ENCODE measurements at places on chromosomes 3 and 15.

GRCh38 chr3:122858373-122858772 is 63.5 kb downstream of the SLC49A4 start:
- DNase-seq = no peak

GRCh38 chr3:61110576-61110975 is 140.7 kb downstream of the FHIT start:
- DNase-seq = peak; percentile 4

DNA sequence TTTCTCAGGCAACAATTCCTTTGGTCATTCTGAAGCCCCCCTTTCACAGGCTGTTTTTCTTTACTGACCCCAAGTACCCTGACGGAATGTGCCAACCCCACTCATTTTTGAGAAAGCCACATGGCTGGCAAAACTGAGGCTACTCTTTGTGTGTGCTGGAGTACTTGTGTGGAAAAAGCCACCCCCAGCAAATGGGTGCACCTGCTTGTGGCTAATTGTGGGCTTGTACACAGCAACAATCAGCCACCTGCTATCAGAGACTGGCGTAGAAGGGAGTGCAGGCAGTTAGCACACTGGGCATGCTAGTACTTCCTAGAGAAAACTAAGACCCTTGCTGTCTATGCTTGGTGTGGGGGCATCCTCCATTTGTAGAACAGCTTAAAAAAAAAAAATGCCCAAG is 110.1 kb upstream of the LMOD3 start:
- no peak for DNase-seq

DNA sequence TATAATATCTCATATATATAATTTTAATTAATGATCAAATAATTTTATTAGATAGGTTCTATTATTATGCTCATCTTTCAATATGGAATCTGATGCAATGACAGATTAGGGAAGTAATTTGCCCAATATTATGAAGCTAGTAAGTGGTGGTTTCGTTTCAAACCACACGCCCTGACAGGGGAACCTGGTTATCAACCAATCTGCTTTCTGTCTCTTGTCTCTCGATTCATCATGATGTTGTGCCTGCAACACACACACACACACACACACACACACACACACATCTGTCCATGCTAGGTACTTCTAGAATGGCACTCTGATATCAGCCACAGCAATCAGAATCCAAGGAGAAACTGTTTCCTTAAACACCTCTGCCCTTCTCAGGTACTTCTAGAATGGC is 128.4 kb downstream of the ZBBX start:
- no peak for DNase-seq

- no peak for DNase-seq
These were observed 95.8 kb upstream of the SLC25A36 start for GRCh38 chr3:140845882-140846281.

DNA sequence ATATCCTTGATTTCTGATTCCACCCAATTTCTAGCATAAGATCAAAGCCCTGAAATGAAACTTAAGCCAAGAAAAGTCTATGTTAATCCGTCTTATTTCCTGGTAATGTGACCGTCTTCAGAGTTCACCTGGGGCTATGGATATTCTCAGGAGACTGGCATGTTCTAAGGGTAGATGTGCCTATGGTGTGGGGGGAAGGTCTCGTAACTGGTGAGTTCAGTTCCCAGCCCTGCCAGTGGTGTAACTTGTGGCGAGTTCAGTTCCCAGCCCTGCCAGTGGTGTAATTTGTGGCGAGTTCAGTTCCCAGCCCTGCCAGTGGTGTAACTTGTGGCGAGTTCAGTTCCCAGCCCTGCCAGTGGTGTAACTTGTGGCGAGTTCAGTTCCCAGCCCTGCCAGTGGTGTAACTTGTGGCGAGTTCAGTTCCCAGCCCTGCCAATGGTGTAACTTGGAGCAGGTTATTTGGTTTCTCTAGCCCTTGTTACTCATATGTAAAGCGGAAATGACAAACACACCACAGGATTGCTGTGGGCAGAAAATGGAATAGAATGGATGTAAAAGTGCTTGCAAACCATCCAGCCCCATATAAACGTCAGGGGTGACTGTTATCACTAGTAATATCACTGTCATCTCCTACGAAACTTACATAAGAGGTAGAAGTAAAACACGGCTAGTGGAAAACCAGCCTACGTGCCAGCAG is 30.4 kb downstream of the SLC51A start:
- no peak for DNase-seq

- DNase-seq = no peak
These were observed 55.4 kb downstream of the ABHD2 start for GRCh38 chr15:89143503-89144162.

DNA sequence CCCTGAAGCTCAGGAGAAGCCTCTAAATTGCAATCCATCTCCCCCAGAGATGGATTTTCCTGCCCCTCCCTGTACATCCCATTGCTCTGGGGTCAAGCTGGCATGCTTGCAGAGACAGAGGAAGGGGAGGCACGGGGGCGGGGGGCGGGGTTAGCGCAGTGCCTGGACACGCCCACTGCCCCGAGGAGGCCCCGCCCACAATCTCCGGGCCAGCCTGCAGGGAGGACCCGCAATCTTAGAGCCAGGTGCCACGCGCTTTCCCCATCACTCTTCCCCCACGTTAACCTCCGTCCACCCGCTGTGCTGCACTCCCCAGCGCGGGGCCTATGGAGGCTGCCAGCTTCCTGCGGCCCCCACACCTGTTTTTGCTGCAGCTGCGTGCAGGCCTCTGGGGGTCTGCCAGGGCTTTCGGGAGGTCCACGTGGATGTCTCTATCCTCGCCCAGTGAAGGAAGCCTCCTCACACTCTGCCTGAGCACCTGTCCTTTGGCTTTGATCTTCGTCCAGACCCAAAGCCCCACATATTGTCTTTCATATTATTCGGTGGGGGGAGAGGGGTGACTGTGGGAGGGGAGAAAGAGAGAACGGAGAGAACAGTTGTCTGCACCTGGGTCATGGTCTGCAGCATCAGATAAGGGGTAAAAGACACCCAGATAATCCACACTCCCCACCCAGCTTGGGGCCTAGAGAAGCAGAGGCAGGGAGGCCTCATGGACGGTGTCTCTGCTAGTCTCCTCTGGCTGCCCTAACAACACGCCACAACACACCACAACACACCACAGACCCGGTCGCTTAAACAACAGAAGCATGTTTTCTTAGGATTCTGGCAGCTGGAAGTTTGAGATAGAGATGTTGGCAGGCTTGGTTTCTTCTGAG is 118.0 kb upstream of the MEF2A start:
- no peak for DNase-seq

DNA sequence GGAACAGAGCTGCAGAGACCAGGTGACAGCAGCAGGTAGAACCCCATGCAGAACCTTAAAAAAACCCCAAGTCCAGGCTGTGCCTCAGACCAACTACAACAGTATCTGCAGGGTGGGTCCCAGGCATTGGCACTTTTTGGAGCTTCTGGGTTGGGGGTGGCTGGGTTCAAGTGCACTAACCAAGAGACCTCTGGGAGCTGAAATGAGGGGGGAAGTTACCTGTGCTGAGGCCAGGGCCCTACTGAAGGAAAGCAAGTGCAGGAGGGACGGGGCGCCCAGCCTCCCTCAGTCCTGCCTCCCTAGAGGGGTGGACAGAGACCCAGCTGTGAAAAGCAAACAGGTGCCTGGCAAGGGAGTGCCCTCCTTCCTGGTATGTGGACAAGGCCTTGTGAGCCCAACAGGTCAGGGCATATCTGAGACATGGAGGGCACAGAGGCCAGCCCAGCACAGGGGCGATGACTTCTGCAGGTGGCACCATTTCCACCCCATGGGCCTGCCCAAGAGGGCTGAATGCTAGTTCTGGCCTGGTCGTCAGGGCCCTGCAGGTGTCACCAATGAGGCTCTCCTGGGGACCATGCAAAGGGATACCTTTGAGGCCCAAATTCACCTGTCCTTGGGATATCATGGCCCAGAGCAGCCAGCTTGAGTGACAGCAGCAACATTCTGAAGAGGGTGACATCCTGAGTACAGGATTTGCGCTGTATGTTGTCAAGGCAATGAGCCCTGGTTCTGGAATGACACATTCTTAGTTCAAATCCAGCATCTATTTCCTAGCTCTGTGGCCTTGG is 18.7 kb downstream of the CTSH start:
- no peak for DNase-seq

- no peak for DNase-seq
These were observed 224.7 kb upstream of the POU1F1 start for GRCh38 chr3:87501076-87501475.

GRCh38 chr3:58704745-58705144 is 38.2 kb upstream of the FAM3D start:
- no peak for DNase-seq

GRCh38 chr3:138188013-138188730 is 1.1 kb downstream of the ARMC8 start:
- peak; percentile 16 for DNase-seq

DNA sequence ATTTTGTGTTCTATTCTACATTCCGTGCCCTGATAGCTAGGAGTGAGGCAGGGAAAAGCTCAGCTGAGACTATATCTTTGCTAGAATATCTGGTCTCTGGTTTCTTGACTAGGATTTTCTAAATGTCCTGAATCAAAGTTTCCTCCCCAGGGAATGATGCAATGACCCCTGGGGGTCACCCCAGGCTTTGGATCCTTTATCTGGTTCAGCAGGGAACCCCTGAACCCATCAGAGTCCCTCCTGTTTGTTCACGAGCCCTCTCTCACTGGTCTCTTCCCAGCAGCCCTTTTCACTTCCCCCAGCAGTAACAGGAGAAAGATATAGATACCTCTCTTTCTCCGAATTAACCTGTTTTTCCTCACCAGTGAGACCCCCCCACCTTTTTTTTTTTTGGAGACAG is 14.3 kb downstream of the TM2D3 start:
- DNase-seq = no peak

- DNase-seq = no peak
These were observed 273.1 kb downstream of the FOXP1 start for GRCh38 chr3:71310359-71310979.

GRCh38 chr3:35780800-35781199 is 141.5 kb downstream of the ARPP21 start:
- no peak for DNase-seq

- DNase-seq = no peak
These were observed 143.4 kb downstream of the PDCD6IP start for GRCh38 chr3:33941804-33942203.

DNA sequence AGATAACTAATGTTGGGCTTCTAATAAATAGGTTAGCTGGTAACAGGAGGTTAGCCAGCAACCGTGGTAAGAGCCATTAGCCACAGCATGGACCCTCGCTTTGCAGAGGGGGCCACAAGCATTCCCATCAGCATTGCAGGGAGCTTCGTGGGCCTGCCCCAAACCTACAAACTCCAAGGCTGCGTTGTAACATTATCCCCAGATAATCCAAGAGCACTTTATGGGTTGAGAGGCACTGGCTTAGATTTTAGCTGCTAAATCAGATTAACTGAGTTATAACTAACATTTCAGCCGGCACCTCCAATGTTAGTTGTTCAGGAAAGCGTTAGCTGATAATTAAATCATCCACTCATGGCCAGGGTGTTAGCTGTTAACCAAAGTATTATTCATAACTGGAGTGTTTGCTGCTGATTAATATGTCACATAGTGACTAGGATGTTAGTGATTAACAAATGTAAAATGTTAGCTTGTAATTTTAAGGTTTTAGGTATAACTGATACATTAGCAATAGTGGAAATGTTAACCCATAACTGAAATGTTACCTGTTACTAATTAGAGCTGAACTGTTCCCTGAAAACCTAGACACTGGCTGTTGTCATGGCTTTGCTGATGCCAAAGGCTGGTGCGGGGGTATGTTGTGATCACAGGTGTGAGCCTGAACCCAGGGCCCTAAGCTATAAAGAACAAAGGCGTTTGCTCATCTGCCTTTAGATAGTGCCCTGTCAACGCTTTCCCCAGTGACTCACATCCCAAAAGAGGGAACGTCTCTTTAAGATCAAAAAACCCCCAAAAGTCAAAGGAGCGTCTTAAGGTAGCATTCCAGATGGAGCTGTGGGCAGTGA is 56.2 kb downstream of the SLC6A6 start:
- DNase-seq = no peak

- DNase-seq = no peak
These were observed 145.6 kb upstream of the GMNC start for GRCh38 chr3:191008074-191008473.

DNA sequence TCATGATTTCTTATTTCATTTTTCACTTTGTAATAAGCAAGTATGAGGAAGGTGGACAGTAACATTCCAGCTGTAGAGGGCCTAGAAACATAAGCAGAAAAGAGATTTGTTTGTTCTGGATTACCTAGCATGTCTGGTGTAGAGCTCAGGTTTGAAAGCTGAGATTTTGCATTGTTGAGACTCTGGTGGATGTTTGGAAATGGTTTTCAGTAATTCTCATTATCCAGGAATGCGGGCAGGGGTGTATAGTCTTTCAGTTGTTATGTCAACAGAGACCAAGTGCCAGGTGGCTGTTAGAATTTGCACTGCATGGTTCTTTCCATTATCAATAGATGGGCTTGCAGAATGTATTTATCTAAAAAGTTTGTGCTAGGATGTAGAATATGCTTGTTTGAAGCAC is 10.9 kb downstream of the GPD1L start:
- no peak for DNase-seq
